ENCODE measurements at places on chromosomes 3 and 15.
A peak's percentile ranks its signal among the peaks of the same experiment; 100 is the strongest.

DNA sequence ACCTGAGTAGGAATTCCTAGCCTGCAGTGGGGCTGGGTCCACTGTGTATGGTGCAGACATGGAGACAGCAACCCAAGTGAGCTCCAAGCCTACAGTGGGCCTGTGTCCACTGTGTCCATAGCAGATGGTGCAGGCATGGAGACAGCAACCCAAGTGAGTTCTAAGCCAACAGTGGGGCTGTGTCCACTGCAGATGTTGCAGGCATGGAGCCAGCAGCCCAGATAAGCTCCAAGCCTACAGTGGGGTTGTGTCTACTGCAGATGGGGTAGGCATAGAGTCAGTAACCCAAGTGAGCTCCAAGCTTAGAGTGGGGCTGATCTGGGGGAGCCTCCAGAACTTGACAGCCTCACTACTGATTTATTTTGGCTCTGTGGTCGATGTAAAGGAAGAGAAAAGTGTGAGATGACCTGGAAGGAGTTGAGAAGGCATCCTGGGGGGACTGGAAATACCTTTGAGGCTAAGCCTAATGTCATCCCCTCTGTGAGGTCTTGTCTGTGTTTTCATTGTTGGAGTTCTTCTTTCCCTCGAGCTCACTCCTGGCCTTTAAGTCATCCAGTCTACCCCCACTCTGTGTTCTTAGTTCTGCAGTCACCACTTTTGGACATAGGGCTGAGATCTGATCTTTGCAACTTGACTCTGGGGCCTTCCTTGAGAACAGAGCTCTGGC, 22.4 kb upstream of the IL16 start:
- no peak for DNase-seq

GRCh38 chr3:25130724-25131520, 297.1 kb upstream of the RARB start:
- no peak for DNase-seq

DNA sequence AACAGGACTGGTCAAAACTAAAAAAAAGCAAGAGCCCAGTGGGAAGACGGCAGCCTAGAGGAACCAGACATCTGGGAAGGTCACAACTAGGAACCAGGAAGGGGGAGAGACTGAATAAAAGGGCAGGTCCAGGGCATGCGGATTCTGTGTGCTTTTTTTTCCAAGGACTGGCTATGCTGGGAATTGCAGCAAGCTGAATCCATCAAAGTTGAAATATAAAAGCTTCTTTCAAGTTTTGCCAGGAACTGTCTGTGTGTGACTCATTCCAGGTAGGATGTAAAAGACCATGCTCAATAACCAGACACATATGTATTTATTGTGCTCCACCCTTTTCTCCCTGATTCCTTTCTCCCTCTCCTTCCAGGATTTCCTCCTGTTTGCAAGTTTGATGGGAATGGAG, 47.9 kb upstream of the CCDC80 start:
- DNase-seq: no peak

DNA sequence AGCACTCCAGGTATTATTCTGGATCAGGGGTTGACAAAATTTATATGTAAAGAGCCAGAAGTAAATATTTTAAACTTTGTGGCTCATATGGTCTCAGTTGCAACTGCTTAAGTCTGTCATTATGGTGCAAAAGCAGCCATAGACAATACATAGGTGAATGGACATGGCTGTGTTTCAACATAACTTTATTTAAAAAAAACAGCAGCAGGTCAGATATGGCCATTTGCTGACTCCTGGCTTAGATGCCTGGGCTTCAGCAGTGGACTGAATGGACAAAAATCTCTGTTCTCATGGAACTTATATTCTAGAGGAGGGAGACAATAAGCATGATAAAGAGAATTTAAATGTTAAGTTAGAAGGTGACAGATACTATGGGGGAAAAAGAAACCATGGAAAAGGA, 11.7 kb upstream of the FYCO1 start:
- no peak for DNase-seq

- peak; percentile 6 for DNase-seq
These were observed 289.5 kb downstream of the NEK10 start for GRCh38 chr3:27079427-27080257.

DNA sequence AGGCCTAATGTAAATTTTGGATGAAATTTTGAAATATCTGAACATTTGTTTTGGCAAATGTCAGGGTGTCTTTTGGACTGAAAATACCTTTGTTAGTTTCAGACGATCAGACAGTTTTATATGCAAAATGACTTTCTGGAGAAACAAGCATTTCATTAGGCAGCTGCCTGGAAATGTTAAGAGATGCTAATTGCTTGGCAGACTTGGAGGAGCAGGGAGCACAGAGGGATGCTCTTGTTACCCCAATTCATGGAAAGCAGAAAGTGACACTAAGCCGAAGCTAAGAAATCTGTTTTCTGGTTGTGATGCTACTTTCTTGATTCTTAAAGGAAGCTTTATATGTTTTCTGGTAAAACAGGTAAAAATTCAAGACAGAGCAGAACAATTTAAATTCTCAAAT, 204.3 kb upstream of the GBE1 start:
- DNase-seq: no peak

GRCh38 chr3:196207833-196208607, 3.2 kb downstream of the ZDHHC19 start:
- DNase-seq: no peak

GRCh38 chr3:37037352-37037751, 44.0 kb downstream of the MLH1 start:
- no peak for DNase-seq

DNA sequence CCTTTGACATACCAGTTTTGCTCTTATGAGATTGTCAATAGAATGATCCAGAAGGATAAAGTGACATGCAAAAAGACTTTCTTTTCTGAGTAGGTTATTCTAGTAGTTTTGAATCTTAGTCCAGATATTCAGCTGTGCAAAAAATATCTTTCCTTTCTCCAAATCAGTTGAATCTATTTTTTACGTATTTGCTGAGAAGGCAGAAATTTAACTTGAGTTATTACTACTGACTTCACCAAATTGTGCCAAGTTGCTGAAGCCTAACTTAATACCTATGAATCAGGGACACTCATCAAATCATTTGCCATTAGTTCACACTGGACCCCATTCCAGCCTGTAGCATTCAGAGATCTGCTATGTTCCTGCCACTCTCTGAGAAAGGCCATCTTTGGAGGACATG, 215.6 kb downstream of the EPHA6 start:
- DNase-seq: no peak

GRCh38 chr3:8443829-8444791, 57.5 kb upstream of the LMCD1 start:
- peak; percentile 99 for DNase-seq

DNA sequence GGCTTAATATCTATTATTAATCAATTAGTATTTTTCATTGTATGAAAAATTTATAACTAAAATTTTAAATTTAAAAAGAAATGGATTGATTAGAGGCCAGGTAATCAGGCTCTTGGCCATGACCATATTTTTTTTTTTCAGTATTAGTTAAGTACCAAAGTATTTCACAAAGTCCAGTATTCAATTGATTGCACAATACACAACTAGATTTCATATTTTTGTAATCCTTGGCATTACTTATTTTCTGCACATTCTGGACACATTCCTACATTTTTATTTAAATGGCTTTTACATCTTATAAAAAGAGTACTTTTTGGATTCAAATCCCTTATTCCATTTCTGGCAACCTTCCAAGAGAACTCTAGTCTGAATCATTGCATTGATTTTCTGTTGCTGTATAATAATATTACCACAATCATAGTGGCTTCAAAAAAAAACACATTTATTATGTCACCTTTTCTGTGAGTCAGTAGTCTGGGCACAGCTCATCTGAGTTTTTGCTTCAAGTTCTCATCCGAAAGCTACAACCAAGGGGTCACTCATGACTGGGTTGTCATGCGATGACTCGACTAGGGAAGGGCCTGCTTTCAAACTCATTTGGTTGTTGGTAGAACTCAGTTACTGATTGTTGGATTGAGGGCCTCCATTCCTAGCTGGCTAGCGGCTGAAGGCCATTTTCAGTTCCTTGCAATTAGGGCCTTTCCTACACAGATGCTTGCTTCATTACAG, 90.7 kb downstream of the CNTN6 start:
- no peak for DNase-seq

GRCh38 chr3:112871735-112872134, 25.1 kb upstream of the CD200R1L start:
- DNase-seq: no peak

DNA sequence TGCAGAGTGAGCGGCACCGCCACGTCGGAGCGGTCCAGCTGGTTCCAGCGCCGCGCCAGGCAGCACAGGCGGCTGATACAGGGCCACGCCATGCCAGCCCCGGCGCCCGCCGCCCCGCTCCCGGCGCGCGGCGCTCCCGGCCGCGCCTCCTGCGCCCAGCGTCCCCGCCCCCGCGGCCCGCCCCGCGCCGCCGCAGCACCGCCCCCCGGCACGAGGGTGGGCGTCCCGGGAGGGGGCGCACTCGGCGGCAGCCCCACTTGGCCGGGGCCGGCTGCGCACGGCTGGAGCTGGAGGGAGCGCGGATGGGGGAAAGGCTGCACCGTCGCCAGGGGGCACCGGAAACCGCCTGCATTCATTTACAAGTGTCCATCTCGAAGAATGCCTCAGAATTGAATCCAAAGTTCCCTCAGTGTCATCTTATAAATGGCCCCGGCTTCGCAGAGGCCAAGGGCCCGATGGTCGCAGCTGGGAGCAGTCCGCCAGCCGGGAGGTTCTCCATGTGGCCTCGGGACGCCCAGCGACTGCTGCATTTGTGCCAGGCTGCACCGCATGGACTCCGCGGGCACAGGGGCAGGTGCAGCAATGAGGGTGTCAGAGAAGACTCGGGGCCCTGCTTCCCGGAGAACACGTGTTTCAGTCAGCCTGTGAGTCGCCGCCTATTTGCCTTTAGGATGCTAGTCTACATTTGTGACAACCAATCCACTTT, at the start of gene MAP6D1:
TSS of gene MAP6D1 (minus strand) at position 122 of the 706 bp plus-strand sequence. CDS start at position 92, 30 bp downstream.
- peak; percentile 42 for DNase-seq

- peak; percentile 84 for DNase-seq
These were observed 109.9 kb upstream of the ATP11B start for GRCh38 chr3:182683453-182683852.
